CD8-positive, alpha-beta T cell (primary cell): ENCODE measurements at places on chromosomes 7 and 10.

GRCh38 chr10:114516356-114516755 lies 112.1 kb upstream of the AFAP1L2 start:
- no peak for DNase-seq

DNA sequence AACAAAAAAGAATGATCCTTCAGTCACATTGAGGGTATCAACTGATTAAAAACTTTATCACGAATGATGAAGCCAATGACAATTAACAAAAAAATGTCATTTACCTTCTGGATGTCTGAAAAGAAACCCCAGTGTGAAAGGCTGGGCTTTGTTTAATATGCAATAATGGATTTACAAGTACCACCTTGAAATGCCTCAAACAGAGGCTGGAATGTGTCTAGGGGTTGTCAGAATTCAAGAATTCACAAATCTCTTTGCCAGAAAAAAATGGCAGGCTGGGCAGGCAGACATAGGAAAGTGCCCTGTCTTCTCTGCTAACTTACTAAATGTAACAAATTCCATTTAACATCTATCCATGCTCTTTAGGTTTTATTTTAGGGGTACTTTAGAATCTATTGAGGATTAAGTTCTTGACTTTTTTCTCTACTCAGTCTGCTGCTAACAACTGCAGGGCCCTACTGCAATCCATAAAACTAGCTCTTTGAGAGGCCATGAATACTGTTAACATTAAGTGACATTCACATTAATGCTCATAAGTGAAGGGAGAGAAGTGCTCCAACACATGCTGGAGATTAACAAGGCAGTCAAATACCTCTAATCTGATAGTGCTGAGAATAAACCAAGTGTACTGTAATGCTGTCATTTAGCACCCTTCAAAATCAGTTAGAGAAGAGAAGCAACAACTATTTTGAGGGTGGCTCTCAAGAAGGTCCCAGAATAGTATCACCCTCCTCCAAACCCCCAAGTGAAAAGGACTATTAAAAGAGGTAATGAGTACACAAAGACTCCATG lies 43.1 kb upstream of the KCNIP2 start:
- DNase-seq: no peak

DNA sequence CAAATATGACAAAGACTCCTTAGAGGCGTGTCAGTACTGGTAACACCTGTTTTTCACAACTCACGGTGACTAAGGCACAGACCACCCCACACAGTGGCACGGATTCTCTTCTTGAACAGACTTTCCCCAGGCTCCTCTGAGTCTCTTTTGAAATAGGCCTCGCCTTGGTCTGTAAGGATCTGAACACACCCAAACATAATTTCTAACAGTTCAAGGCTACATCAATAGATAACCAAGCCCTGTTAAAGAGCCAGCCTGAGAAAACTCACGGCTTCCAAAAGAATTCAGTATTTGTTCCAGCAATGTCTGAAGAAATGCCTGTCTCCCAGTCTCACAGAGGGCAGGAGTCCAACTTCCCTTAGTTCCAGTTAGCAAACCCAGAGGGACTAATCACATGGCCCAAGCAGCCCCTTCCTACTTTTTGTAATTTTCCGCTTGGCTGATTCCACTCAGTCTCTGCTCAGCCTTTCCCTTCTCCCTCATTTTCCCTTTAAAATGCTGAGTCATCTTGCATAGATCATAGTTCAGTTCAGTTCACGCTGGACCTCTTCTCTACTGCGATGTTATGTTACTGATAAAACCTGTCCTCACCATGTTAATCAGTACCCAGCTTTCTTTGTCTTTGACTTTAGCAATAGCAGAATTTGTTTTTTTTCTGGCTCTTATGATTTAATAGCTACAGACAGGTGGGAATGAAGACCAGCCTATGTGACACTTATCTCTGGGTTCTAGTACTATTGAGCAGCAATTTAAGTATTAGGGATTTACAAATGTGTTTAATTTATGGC lies 22.6 kb upstream of the AKR1C3 start:
- DNase-seq: no peak

DNA sequence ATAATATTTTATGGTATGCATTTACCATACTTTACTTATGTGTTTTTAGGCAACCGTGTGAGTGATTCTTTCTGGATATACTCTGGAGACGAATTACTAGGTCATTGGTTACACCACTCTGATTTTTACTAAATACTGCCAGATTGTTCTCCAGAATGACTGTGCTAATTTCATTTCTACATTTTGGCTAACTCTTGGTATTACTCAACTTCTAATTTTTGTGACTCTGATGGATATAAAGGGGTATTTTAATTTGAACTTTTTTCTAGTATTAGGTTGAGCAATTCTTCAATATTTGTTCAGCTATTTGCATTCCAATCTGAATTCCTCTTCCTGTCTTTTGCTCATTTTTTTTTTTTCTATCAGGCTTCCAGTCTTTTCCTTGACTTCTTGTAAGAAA lies 223.6 kb downstream of the MDFIC start:
- no peak for DNase-seq

GRCh38 chr10:94363251-94363565 lies 469 bp upstream of the NOC3L start:
- DNase-seq: no peak

GRCh38 chr7:132560105-132560504 lies 16.2 kb downstream of the PLXNA4 start:
- no peak for DNase-seq

GRCh38 chr10:43640603-43641002 lies 8.1 kb downstream of the ZNF32 start:
- no peak for DNase-seq

- DNase-seq: peak; percentile 34
These were observed 160.2 kb downstream of the JAZF1 start for GRCh38 chr7:28020302-28020940.

- DNase-seq: no peak
These were observed 15.2 kb downstream of the SRI start for GRCh38 chr7:88204525-88205110.

- DNase-seq: no peak
These were observed 103.1 kb upstream of the RPA3 start for GRCh38 chr7:7821517-7821916.
